ENCODE measurements at places on chromosomes 1 and 21.
A peak's percentile ranks its signal among the peaks of the same experiment; 100 is the strongest.

DNA sequence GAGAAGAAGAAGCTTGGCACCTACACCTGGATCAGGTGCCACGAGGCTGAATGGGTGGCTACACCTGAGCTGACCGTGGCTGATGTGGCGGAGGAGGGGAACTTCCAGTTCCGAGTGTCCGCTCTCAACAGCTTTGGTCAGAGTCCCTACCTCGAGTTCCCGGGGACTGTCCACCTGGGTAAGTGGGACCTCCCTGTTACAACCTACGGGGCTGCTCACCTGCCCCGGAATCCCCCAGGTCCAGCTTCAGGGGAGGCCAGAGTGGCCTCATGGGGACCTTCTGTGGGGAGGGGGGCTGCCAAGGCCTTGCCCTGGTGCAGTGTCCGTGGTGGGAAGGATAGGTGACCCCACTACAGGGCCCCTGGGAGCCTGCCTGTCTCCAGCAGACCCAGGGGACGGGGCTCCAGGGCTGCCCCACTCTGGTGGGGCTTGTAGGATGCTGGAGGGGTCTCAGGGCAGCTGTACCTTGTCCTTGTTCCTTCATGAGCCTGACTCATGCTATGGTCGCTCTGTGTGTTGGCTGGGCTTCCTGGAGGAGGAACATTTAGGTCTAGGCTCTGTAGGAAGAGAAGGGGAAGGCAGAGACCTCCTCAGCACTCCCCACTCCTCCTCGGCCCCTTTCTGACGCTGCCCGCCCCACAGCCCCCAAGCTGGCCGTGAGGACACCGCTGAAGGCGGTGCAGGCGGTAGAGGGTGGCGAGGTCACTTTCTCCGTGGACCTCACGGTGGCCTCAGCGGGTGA is 7.2 kb downstream of the OBSCN start:
- DNase-seq: no peak

- DNase-seq: peak; percentile 9
These were observed 65.2 kb upstream of the PRKACB start for GRCh38 chr1:84078842-84079202.

- DNase-seq: no peak
These were observed 14.3 kb upstream of the DR1 start for GRCh38 chr1:93331412-93331811.

DNA sequence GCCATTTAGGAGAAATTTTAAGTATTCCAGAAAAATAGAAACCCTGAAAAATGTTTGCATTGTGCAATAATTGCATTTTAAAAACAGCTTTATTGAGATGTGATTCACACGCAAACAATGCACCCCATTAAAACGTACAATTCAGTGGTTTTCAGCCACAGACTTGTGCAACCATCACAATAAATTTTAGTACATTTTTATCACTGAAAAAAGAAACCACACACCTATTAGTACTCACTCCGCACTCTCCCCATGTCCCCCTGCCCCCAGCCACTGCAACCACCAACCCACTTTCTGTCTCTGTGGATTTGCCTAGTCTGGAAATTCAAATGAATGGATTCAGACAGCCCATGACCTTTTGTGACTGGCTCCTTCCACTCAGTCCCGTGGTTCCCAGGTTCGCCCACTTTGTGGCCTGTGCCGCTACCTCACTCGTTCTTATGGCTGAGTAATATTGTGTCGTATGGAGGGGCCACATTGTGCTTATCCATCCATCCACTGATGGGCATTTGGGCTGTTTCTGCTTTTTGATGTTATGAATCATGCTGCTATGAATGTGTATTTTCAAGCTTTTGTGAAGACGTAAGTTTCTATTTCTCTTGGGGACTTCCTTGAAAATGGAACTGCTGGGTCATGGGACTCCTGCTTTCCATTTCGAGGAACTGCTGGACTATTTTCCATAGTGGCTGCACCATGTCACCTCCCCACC is 147.7 kb upstream of the ARHGEF16 start:
- DNase-seq: no peak
